Stimulated activated CD4-positive, alpha-beta T cell treated with anti-CD3 and anti-CD28 coated beads, Interleukin-15, amount 100 ng/mL, for 1 hour (primary cell): ENCODE measurements at places on chromosomes 2 and 18.

DNA sequence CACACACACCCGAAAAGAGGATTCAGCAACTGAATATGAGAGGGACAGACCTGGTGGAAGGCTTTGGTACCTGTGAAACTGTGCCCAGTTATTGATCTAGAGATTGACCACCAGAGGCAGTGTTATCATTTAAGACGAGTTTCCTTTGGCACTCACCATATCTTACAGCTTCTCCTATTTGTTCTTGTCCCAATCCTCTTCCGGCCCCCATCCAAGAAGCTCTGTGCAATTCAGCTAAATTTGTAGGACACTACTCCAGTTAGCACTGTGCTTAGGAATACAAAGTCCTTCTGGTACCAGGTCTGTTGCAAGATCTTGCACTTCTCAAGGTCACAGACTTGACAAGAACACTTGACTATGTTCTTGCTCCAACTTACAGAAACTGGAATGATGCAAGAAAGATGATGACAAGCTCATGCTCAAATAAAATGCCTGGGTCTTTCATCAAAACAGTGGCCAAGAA lies 177.7 kb downstream of the TMEM247 start:
- DNase-seq, result no peak

- no peak for DNase-seq
Observed at GRCh38 chr2:38075507-38076151, at the start of gene CYP1B1. Gene CYP1B1 (minus strand): TSS chr2:38076151. CDS start chr2:38075388, 763 bp downstream.

GRCh38 chr2:161400076-161400475 lies 16.0 kb upstream of the TBR1 start:
- no peak for DNase-seq

DNA sequence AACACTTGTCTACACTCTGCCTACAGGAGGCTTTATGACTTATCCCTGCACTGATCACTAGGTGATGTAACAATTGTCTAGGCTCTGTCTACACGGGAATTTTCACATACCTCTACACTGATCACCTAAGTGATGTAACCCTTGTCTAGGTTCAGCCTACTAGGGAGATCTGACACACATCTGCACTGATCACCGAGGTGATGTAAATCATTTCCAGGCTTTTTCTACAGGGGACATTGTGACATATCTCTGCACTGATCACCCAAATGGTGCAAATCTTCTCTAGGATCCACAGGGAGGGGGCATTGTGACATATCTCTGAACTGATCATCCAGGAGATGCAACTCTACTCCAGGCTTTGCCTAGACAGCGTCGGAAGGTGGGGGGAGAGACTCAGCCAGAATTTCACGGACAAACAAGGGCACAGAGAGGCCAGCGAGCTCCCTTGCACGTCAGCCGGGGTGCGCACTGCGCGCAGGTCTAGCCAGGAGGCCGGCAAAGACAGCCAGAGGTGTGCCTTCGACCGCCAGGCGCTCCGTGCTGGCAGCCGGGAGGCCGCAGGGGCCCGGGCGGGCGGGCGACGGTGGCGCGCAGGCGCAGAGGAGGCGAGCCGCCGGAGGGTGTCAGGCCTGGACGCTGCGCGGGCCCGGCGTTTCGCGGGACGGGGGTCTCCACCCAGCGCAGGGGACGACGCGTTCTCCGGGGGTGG lies 46.9 kb upstream of the USP14 start:
- DNase-seq, result peak; percentile 56

GRCh38 chr2:168974428-168974827 lies 56.7 kb downstream of the ABCB11 start:
- no peak for DNase-seq

DNA sequence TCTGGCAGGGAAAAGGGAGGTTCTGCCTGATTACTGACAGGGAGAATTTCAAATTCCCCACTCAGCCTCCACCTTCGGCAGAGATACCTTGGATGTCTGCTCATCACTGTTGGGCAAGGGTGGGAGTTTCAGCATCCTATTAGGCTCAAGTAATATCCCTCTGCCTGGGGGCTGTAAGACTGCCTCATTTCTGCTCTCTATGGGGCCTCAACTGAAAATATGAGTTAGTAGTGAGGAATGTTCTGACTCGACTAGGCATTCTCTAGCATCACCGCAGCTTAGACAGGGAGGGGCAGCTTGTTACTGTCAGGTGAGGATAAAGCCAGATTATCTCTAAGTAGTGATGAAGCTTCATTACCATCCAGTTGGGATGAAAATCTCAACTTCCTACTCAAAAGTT lies 87.7 kb upstream of the LRP1B start:
- no peak for DNase-seq

GRCh38 chr18:10303171-10303570 lies 151.3 kb upstream of the APCDD1 start:
- DNase-seq, result no peak

GRCh38 chr2:65856928-65857327 lies 424.5 kb upstream of the SPRED2 start:
- no peak for DNase-seq

GRCh38 chr2:206688990-206689389 lies 29.2 kb downstream of the DYTN start:
- DNase-seq, result no peak

DNA sequence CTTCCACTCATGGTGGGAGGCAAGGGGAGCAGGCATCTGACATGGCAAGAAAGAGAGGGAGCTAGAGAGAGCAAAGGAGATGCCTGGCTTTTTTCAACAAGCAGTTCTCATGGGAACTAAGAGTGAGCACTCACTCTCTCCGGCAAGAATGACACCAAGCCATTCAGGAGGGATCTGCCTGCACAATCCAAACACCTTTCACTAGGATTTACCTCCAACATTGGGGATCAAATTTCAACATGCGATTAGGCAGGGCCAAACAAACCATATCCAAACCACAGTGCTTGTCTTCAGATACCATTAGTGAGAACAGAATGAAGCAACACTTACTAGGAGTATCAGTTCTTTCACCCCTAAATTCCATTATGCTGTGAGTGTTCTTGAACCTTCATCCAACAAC lies 77.3 kb downstream of the FIGN start:
- no peak for DNase-seq

DNA sequence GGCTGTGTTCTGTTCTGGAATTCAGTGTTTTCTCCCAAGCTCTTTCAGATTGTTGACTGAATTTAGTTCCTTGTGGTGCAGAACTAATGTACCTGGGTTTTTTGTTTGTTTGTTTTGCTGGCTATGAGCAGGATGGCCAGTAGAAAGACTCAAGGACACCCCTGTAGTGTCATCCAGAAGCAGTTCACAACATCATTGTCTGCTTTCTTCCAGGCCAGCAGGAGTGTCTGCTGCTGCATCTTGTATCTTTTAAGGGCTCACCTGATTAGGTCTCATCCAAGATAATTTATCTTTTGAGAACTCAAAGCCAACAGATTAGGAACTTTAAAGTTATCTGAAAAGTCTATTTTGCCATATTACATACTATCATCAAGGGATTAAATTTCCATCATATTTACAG lies 318.5 kb upstream of the MC4R start:
- no peak for DNase-seq

- DNase-seq, result no peak
Observed at GRCh38 chr2:160324161-160324800, 124.2 kb upstream of the ITGB6 start.

- no peak for DNase-seq
Observed at GRCh38 chr2:189013671-189014448, 39.7 kb downstream of the COL3A1 start.

GRCh38 chr2:98378196-98378595 lies 31.9 kb downstream of the CNGA3 start:
- no peak for DNase-seq

DNA sequence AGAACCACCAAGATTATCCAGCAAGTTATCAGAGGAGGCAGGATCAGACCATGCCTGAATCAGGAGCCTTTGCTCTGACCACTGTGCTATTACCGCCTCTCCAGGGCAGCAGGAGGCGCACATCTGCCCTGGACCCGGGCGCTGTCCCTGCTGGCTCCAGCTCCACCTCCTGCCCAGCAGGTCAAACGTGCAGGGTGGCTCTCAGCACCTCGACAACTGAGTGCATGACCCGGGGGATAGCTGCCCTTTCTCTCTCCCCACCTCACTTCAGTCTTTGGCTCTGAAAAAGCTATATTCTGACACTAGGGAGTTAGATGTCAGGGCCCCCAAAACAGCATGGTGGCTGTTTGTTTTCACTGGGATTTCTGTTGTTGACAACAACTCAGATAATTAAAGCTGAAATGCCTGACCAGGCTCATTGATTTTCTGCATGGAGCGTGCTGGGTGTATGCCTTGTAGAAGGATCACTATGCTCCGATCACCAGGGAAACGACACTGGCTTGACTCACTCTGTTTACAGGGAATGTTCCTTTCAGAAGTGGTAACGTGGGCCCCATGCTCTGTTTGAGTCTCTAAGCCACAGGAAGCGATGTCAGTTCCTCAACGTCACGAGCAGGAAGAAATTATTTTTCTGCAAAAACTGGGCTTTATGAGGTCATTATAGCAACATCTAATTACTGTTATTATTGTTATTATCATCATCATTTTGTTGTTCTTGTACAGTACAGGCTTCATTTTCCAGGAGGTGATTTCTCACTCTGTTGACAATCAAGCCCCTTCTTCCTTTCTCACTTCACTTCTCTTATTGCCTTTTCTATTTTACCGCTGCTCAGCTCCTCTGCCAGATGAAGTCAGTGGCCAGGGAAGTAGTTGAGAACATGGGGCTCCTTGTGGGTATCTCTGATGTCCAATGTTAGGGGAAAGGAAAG lies 125.6 kb downstream of the PLB1 start:
- peak; percentile 50 for DNase-seq

GRCh38 chr2:72833084-72833714 lies 7.4 kb upstream of the EXOC6B start:
- no peak for DNase-seq

GRCh38 chr2:25072606-25073005 lies 30.7 kb downstream of the EFR3B start:
- DNase-seq, result no peak

DNA sequence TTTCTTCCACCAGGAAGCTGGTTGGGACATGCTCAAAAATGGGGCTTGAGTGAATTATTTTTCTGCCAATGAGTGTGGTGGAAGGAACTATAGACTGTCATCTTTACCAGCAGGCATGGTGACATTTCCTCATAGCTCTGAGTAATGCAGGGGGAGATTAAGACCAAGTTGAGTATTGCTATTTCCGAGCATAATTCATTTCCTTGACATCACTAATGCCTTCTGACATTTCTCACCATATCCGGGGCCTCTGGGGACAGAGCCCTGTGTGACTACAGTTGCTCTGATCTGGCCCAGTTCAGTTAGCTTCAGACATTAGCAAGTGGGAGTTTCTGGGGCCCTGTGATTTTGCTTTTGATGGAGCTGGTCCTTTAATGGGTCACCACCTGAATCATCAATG lies 410.4 kb downstream of the MEIS1 start:
- DNase-seq, result no peak

- DNase-seq, result no peak
Observed at GRCh38 chr2:84052043-84052442, 407.0 kb downstream of the SUCLG1 start.

GRCh38 chr2:226064932-226065570 lies 665.5 kb downstream of the NYAP2 start:
- DNase-seq, result no peak

DNA sequence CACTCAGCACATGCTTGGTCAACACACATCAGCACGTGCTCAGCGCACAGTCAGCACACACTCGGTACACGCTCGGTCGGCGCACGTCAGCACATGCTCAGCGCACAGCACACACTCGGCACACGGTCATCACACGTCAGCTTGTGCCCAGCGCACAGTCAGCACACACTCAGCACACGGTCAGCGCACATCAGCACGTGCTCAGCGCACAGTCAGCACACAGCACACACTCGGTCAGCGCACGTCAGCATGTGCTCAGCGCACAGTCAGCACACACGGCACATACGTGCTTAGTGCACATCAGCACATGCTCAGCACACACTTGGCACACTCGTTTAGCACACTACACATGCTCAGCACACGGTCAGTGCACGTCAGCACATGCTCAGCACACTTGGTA lies 49.7 kb upstream of the NFATC1 start:
- no peak for DNase-seq

DNA sequence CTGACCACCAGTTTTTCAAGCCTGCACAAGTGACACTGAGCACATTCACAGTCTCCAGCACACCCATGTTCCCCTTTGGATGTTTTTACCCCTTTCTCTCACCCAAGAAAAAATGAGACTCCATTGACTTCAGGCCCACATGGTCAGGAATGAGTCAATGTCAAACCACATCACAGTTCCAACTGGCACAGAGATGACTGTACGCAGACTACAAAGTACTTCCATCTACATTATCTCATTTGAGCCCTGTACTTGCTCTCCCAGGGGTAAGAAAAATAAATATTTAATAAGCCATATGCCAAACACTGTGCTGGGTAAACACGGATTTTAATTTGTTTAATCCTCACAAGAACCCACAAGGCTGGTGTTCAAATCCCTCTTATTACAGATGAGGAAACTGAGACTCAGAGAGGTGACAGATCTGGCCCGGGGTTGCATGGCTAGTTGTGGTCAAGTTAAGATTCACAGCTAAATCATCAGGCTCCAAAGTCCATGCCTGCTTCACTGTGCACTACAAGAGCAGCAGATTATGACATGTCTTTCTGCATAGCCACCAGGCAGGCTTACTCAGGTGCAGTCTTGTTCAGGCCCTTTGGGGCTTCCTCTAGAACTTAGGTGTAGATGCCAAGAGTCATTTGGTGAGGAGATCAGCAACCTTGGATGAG lies 106.1 kb downstream of the TXNL1 start:
- DNase-seq, result no peak

GRCh38 chr2:56680971-56681631 lies 497.3 kb downstream of the CCDC85A start:
- DNase-seq, result no peak

GRCh38 chr18:60826346-60826745 lies 453.8 kb upstream of the MC4R start:
- DNase-seq, result no peak

- DNase-seq, result no peak
Observed at GRCh38 chr18:8468921-8469335, 140.3 kb upstream of the RAB12 start.

GRCh38 chr2:186103276-186103675 lies 364.7 kb downstream of the FSIP2 start:
- DNase-seq, result no peak

DNA sequence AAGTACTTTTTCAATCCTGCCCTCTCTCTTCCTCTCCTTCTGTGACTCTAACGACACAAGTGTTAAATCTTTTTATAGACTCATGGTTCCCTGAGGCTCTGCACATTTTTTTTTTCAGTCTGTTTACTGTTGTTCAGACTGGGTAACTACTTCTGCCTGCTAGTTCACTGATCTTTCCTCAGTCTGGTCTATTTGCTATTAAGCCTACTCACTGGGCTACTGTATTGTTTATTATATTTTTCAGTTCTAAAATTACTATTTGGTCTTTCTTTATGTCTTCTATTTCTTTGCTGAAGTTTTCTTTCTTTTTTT lies 21.3 kb downstream of the PPP3R1 start:
- no peak for DNase-seq

DNA sequence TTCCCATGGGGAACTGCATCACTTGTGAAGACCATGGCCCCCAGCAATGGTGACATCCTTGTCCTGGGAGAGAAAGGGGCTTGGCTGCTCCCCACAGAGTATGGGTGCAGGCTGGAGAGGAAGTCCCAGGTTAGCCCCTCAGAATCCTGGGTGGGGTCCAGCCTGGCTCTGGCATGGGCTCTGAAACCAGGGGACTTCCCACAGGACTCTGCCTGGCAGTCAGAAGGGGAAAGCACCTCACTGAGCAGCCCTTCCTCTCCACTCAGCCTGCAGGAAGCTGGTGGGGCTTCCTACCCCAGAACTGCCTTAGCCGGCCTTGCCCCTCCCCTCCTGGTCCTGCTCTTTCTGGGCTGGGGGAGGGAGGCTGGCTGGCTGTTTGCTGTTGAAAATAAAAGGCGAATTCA lies 3.7 kb downstream of the NEURL3 start:
- DNase-seq, result no peak

GRCh38 chr2:17287183-17287582 lies 231.1 kb downstream of the RAD51AP2 start:
- DNase-seq, result no peak
